ENCODE measurements at places on chromosomes 5 and 9.

GRCh38 chr5:39661026-39661779, 236.4 kb upstream of the DAB2 start:
- no peak for DNase-seq

GRCh38 chr9:69671311-69671878, 776 bp downstream of the APBA1 start:
- DNase-seq, result no peak

DNA sequence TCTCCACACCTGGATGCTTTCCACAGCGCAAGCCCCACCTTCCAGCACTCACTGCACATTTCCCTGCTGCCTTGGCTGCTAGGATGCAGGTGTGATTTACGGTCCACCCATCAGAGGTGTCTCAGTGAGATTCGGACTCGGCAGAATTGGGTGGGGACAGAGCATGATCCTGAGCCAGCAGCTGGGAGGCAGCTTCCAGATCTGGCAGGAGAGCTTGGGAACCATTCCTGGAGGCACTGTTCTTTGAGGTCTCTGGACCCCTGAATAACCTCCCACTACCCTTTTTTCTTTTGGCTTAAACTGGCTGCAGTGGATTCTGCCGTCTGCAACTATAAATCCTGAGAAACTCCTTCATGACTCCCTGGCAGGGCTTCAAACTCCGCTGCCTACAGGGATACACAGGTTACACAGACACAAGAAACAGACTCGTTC, 99.6 kb upstream of the PHYKPL start:
- no peak for DNase-seq

DNA sequence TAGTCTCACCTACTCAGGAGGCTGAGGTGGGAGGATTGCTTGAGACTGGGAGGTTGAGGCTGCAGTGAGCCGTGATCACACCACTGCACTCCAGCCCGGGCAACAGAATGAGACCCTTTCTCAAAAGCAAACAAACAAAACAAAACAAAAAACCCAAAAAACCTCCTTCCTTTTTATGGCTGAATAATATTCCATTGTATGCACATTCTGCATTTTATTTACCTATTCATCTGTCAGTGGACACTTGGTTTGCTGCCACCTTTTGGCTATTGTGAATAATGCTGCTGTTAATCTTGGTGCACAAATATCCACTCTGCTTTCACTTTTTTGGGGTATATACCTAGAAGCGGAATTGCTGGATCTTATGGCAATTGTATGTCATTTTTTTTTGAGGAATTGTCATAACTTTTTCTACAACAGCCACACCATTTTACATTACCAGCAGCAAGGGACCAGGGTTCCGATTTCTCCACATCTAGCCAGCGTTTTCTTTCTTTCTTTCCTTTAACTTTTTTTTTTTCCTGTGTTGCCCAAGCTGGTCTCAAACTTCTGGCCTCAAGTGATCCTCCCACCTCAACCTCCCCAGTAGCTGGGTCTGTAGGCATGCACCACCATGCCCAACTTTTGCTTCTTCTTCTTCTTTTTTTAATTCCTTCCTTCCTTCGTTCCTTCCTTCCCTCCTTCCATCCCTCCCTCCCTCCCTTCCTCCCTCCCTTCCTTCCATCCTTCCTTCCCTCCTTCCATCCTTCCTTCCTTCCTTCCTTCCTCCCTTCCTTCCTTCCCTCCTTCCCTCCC, 30.6 kb downstream of the NKX2-5 start:
- no peak for DNase-seq

GRCh38 chr9:127912882-127913281, 4.0 kb downstream of the ST6GALNAC4 start:
- no peak for DNase-seq

- DNase-seq, result no peak
Observed at GRCh38 chr9:105178076-105178475, 66.4 kb upstream of the SLC44A1 start.
